ENCODE measurements at places on chromosomes 12 and 14.

DNA sequence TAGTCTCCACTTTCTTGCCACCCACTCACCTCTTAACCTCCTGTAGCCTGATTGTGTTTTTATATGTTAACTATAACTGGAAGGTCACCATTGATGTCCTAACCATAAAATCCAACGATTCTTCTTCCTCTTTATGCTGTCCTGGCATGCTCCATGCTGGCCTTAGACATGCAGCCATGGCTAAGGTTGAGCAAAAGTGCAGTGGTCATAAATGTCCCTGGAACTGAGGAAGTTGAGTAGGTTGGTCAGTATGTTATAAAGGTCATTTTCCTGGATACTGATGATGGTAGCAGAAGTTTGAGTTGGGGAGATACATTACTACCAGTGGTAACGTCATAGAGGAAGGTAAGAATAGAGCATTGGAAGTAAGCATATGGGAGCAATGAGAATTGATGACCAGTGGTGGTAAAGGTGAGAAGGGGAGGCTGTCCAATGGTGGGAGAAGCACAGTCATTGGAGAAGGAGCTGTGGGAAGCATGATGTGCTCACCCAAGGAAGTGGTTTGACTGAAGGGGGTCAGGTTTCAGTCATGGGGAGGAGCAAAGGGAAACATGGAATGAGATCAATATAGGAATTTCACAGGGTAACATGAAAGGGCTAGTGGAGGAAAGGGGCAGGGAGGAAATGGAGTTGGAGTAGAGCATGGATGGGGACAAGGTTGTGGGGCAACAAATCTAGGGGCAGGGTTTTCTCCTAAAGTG, 240.8 kb downstream of the DACT1 start:
- DNase-seq: peak; percentile 6

DNA sequence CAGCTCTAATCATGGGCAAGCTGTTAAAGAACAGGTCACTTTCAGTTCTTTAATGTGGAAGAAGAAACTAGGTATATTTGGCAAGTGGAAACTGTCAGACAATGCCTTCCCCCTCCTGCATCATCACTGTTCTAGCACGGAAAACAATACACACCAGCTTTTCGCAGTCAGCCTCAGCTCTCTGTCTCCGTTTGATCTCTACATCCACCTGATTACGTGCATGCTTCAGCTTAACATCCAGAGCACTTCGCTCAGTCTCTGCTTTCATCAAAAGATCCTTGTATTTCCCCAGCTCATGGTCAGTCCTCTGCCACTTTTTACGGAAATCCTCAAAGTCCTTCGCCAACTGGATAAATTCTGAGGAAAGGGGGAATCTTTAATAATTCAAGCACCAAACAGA, 19.0 kb downstream of the RACGAP1 start:
- DNase-seq: no peak

- DNase-seq: no peak
These were observed 6.3 kb upstream of the DICER1 start for GRCh38 chr14:95163666-95164065.

DNA sequence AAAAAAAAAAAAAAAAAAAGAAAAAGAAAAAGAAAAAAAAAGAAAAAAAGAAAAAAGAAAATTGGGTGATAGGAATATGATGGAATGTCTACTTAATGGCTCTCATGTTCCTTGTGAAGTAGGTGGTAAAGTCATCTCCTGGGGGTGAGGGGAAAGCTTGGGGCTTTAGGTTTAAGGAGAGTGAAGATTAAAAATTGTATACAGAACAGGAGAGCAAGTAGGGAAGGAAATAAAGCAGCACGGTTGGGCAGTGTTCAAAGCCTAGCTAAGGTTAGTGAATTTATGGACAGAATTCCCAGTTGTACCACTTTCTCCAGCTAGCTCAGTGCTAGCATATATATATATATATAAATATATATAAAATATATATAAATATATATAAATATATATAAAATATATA, 40.0 kb upstream of the SLC2A13 start:
- no peak for DNase-seq

- peak; percentile 61 for DNase-seq
These were observed 4.6 kb upstream of the SEC23A start for GRCh38 chr14:39107591-39107996.

GRCh38 chr12:86929962-86930361, 673.8 kb upstream of the MGAT4C start:
- DNase-seq: no peak
